ENCODE measurements at places on chromosomes 5 and 9.

GRCh38 chr5:61619777-61620518 is 287.9 kb downstream of the ZSWIM6 start:
- DNase-seq = no peak

GRCh38 chr9:123568691-123569688 is 213.0 kb downstream of the CRB2 start:
- DNase-seq = no peak

- DNase-seq = no peak
Observed at GRCh38 chr5:13941468-13941867, 3.0 kb downstream of the DNAH5 start.

DNA sequence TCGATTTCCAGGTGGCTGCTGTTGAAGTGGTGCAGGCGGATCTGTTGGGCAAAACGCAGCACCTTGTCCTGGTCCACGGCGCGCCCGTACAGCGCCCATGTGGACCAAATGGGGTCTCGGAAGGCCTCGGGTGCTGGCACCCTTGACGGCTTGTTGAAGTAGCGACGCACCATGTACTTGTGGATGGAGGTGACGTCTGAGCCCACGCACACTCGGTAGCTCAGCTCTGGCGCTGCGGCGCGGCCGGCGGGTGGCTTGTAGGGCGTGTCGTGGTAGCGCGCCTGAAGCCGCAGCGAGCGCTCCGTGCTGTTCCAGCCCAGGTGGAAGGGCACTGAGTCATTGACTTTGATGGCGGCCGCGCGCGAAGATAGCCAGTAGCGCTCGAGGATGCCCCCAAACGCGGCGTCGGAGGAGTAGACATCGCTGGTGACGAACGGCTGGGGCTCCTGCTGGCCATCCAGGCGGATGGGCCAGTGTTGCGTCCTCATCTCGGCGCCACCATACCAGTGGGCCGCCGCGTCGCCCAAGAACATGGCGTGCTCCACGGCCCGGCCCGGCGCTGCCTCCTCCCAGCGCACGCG is 4.7 kb downstream of the MYORG start:
- no peak for DNase-seq

- peak; percentile 97 for DNase-seq
Observed at GRCh38 chr5:151213803-151214613, 9.9 kb downstream of the CCDC69 start.

- DNase-seq = no peak
Observed at GRCh38 chr9:123395276-123395688, 39.3 kb downstream of the CRB2 start.

- no peak for DNase-seq
Observed at GRCh38 chr5:138905541-138905940, 30.4 kb upstream of the LRRTM2 start.

Data from DND-41 (cell line).